ENCODE measurements at places on chromosomes 16 and 17. TPM values are rescaled to one million over a fixed set of nuclear protein-coding genes. Genes with fewer than 3 reads are reported as not detected.

DNA sequence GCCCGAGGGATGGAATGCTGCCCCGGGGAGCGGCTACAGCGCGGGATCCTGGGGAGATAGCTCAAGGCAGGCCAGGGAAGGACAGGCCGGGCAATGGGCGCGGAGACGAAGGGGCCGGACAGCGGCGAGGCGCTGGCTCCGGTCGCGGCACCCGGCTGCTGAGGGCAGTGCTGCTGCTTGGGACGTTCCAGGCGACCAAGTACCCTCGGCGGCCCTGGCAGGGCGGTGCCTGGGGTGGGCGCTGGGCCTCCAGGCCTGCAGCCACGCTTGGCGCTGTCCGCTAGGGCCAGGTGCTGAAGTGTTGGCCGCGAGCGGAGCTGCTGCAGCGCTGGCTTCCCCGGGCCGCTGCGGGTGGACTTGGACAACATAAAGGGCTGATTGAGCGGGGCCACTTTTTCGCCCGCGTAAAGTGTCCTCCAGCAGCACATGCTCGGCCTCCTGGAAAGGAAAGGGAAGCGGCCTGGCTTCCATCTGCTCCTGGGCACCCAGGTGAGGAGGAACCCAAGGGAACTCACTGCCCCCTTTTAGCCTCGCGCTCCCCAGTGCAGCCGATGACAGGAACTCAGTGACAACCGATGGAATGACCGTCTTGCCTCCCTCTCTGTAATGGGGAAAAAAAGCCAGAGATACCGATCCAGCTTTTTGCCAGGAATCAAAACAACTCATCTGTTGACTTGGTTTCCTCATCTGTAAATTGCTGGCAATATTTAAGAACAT, 23.7 kb downstream of the CLEC3A start:
- H3K27ac ChIP-seq = no peak overlapping the region
- DNase-seq = peak; percentile 95
- no peaks in the 10 kb centered on the region for H3K36me3 ChIP-seq
- peaks cover 5% of the 10 kb centered on the region for H3K4me1 ChIP-seq
- no peaks in the 10 kb centered on the region for H3K27me3 ChIP-seq

- no peak overlapping the region for H3K4me3 ChIP-seq
- H3K27me3 ChIP-seq = peaks cover 44% of the 10 kb centered on the region
- no peaks in the 10 kb centered on the region for H3K36me3 ChIP-seq
- no peak for DNase-seq
- peaks cover 10% of the 10 kb centered on the region for H3K4me1 ChIP-seq
These were observed 16.6 kb downstream of the DPEP1 start for GRCh38 chr16:89629827-89630610.

DNA sequence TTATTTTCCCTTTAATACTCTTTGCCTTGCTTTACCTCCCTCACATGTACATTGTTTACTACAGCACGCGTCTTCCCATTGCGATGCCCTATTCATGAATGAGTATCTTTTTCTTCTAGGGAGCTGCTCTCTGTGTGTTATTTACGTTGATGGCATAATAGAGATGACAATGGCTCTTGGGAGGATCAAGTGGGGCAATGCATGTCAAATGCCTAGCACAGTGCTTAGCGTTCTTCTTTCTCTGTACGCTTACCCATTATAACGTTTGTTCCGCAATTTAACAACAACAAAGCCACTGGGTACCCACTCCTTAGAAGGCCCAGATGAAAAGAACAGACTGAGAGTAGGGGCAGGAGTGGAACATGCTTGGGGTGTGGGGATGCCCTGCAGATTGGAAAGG, 271.6 kb upstream of the TNRC6C start:
- H3K27ac ChIP-seq = no peak overlapping the region
- H3K4me1 ChIP-seq = no peaks in the 10 kb centered on the region
- no peaks in the 10 kb centered on the region for H3K27me3 ChIP-seq

- no peak overlapping the region for H3K27ac ChIP-seq
- DNase-seq = no peak
- H3K4me1 ChIP-seq = no peaks in the 10 kb centered on the region
- H3K36me3 ChIP-seq = no peaks in the 10 kb centered on the region
- peaks cover 66% of the 10 kb centered on the region for H3K27me3 ChIP-seq
- no peak overlapping the region for H3K4me3 ChIP-seq
These were observed 50.7 kb upstream of the TNRC6C start for GRCh38 chr17:77907497-77908461.

- H3K4me3 ChIP-seq = no peak overlapping the region
- DNase-seq = no peak
- no peaks in the 10 kb centered on the region for H3K27me3 ChIP-seq
These were observed 56.1 kb downstream of the YPEL2 start for GRCh38 chr17:59387351-59388068.

DNA sequence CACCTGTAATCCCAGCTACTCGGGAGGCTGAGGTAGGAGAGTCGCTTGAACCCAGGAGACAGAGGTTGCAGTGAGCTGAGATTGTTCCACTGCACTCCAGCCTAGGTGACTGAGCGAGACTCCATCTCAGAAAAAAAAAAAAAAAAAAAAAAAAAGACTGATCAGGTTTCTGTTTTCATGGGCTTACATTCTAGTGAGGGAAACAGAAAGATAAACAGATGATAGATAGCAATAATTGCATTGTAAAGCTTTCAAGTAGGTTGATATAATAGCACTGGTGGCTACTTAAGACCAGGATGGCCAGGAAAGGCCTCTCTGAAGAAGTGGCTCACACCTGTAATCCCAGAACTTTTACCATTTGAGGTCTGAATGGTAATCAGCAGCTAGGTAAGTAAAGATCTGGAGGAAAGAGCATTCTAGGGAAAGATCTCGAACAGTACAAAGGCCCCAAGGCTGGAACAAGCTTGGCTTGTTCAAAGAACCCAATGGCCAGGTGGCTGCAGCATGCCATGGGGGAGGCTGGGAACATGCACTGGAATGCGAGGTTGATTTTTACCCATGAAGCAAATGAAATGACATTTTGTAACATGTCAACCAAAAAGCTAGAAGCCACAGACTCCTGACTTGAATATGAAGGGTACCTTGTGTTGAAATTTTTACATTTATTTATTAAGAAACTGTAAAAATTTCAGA, 108.3 kb upstream of the DHX40 start:
- no peaks in the 10 kb centered on the region for H3K27me3 ChIP-seq
- H3K27ac ChIP-seq = no peak overlapping the region
- no peak overlapping the region for H3K4me3 ChIP-seq
- no peaks in the 10 kb centered on the region for H3K36me3 ChIP-seq
- H3K4me1 ChIP-seq = no peaks in the 10 kb centered on the region
- DNase-seq = no peak

ALOXE3 gene
- total RNA-seq = not detected

PRAC1 gene
- total RNA-seq = not detected

- H3K4me1 ChIP-seq = no peaks in the 10 kb centered on the region
- DNase-seq = no peak
- H3K4me3 ChIP-seq = no peak overlapping the region
These were observed 82.0 kb upstream of the ASIC2 start for GRCh38 chr17:33375103-33375502.

- no peak overlapping the region for H3K4me3 ChIP-seq
- peaks cover 56% of the 10 kb centered on the region for H3K27me3 ChIP-seq
These were observed 25.8 kb downstream of the SOX8 start for GRCh38 chr16:1007284-1007850.

HBZ gene
- not detected for total RNA-seq

DNA sequence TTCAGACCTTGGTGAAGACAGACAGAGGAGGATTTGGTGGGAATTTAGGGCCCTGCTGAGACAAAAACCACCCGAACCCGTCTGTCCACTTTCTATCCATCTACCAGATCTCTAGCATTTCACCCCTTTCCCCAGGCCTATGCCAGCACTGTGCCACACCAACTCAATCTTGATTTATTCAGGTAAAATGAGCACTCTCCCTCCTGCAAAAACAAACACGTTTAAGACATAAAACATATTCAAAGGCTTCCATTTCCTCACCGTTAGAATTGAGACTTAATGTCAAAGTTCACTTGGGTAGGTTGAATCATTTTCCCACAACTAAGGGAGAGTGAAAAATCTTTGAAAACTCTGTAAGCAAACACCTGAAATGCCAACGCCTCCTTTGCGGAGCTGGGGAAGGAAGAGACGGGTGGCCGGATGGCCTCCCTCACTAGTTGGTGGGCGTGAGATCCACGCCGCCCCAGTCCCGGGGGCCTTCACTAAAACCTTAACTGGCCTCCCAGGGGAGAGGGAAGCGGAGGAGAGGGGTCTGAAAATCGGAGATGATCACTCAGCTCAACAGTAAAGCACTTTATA, 862 bp downstream of the DCAKD start:
- DNase-seq = peak; percentile 61
- H3K4me1 ChIP-seq = peaks cover 34% of the 10 kb centered on the region
- H3K27ac ChIP-seq = peak overlapping the region; percentile 94
- no peaks in the 10 kb centered on the region for H3K36me3 ChIP-seq

- H3K4me3 ChIP-seq = no peak overlapping the region
- H3K27me3 ChIP-seq = no peaks in the 10 kb centered on the region
- no peaks in the 10 kb centered on the region for H3K4me1 ChIP-seq
- H3K36me3 ChIP-seq = no peaks in the 10 kb centered on the region
These were observed 56.0 kb downstream of the ABAT start for GRCh38 chr16:8730335-8730915.

DNA sequence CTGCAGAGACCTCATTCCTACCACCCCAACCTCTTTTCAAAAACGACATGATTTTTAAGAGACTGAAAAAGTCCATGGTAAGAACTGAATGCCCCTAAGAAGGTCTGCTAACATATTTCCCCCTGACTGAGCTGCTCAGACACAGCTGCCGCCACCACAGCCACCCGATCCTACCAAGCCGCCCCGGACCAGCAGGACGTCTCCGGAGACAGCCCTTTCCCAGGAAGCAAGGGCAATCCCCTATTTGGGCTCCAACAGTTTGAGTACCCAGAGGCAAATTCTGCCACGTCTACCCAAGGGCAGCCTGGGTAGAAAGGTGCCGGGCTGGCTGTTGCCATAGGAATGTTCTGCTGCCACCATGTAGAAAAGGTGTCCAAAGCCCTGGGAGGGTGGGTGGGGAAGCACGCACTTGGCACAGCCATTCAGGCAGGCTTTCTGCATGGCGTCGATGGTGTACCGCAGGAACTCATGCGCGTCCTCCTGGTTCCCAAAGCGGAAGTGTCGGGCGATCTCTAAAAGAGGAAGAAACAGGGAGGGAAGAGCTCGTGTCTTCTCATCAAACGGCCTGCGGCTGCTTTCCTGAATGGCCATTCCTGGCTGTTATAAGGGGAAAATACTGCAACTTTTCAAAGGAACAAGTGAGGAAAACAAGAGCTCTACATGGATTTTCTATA, 13.6 kb downstream of the USP36 start:
- no peak overlapping the region for H3K4me3 ChIP-seq
- H3K4me1 ChIP-seq = no peaks in the 10 kb centered on the region
- no peaks in the 10 kb centered on the region for H3K27me3 ChIP-seq
- peaks cover 100% of the 10 kb centered on the region for H3K36me3 ChIP-seq

DNA sequence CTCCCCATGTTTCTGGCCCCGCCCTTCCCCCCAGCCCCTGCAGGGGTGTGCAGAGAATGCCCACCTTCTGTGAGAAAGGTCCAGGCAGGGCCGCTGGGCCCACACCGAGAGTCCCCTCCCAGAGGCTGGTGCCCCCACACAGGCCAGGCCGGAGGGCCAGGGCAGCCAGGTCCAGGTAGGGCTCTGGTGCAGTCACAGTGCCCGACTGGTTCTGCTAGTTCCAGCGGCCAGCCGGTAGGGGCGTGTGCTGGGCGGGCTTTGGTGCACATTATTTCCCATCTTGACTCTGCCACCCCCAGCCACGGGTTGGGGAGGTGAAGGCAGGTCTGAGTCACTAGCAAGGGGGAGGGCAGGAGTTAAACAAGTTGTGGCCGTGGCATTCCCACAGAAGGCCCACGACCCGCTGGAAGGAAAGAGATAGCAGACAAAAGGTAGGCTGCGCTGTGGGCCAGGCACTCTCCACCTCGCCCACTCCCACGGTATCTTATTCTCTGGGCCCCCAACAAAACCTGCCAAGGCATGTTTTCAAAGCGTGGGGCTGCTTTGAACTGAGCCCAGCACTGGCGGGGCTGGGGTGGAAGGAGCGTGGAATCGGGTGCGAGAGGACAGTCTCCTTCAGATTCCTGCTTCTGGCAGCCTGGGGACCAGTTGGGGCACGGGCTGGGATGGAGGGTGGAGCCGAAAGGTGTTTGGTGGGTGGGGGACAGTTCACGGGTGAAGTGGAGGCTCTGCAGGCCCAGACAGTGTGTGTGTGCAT, 1.9 kb downstream of the EPN3 start:
- H3K27me3 ChIP-seq = peaks cover 53% of the 10 kb centered on the region
- H3K36me3 ChIP-seq = peaks cover 31% of the 10 kb centered on the region
- peak; percentile 90 for DNase-seq
- H3K4me1 ChIP-seq = peaks cover 74% of the 10 kb centered on the region

DNA sequence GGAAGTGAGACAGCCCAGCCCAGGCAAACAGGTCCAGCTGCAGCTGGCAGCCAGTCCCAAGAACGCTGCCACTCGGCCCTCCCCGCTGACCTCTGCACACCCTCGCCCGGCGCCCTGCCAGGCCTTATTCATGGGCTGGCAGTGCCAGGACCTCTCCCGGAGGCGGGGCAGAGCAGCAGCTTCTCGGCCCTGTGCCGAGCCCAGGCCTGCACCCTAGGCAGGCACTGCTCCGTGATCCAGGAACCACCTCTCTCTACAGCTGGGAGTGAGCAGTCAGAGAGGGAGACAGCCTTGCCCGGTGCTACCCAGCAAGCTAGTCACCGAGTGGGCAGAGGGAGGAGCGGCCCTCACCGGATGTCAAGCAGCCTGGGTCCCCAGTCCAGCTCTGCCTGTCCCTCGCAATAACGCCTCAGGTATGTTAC, 79.9 kb upstream of the CBX4 start:
- peak; percentile 90 for DNase-seq
- no peaks in the 10 kb centered on the region for H3K36me3 ChIP-seq
- peaks cover 59% of the 10 kb centered on the region for H3K4me1 ChIP-seq
- H3K27ac ChIP-seq = peak overlapping the region; percentile 83
- peak overlapping the region; percentile 41 for H3K4me3 ChIP-seq

DNA sequence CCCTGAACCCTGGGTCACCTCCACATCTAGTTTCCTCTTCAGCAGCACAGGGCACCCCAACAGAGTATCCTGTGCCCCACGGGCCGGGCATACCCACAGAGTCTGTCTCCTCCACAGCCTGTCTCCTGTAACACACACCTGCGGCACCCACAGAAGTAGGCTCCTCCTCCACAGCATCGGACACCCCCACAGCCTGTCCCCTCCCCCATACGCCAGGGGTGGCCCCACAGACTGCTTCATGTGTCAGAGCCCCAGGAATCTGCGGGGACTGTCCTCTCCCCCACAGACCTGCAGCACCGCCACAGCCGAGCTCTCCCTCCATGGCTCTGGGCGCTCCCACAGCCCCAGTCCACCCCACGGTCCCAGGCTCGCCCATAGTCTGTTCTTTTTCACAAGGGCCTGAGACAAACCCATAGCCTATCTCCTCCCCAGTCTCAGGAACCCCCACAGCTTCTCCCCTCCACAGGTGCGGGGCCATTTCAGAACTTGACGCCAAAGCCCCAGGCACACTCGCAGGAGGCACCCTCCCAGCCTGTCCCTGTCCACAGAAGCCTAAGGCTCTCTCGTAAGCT, 1.4 kb downstream of the KIAA0753 start:
- H3K4me1 ChIP-seq = peaks cover 56% of the 10 kb centered on the region
- H3K27me3 ChIP-seq = no peaks in the 10 kb centered on the region
- DNase-seq = no peak
- no peak overlapping the region for H3K27ac ChIP-seq
- peak overlapping the region; percentile 82 for H3K4me3 ChIP-seq

SLC5A11 gene
- total RNA-seq = not detected

- DNase-seq = no peak
- H3K27me3 ChIP-seq = no peaks in the 10 kb centered on the region
- peaks cover 37% of the 10 kb centered on the region for H3K36me3 ChIP-seq
- peaks cover 40% of the 10 kb centered on the region for H3K4me1 ChIP-seq
- peak overlapping the region; percentile 99 for H3K27ac ChIP-seq
These were observed 888 bp downstream of the PIGW start for GRCh38 chr17:36535669-36536081.

MYH13 gene
- 2.6 TPM for total RNA-seq

MT1A gene
- total RNA-seq = 56.7 TPM

All from stomach (tissue), 19 donors.